ENCODE measurements at places on chromosomes 1 and 21.

DNA sequence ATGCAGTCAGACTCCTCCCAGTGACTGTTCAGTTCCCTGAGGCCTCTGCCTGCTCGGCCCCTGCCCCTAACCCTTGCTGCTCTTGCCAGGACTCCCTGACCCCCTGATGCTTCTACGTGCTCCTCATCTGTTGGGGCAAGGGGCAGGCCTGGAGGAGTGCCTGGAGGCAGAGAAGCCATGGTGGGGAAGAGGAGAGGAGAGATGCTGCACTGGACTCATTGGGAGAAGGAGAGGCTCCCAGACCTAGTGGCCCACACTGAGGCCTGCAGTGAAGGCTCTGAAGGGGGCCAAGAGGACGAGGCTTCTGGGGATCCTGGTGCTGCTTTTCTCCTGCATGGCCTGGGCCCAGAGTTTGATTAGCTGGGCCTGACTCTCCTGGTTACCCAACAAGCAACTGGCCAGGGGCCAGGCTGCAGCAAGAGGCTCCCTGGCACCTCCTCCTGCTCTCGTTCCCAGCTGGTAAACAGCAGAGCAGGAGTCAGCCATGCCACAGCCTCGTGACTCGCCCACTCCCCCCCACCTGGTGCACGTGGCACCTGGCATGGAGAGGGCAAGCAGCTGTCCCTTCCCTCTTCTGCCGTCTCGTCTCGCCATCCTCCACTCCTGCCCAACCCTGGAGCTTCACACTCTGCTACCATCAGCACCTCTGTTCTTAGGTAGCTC is 847 bp upstream of the RORC start:
- DNase-seq = no peak

DNA sequence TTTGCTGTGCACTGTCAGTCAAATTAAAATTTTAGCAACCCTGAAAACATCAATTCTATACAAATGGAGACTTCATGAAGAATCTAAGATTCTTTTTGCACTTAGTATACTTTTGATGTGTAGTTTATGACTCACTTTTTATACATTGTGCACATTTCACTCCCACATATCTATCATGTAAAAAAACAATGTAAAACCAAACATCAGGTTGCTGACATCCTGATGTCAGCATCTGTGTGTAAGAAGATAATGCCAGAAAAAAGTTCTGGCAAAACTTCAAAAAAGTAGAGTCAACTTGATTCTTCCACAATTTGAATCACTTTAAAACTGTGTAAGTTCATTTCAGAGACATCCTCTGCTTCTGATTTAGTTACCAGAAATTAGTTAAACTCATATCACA is 115.7 kb downstream of the CENPF start:
- no peak for DNase-seq

DNA sequence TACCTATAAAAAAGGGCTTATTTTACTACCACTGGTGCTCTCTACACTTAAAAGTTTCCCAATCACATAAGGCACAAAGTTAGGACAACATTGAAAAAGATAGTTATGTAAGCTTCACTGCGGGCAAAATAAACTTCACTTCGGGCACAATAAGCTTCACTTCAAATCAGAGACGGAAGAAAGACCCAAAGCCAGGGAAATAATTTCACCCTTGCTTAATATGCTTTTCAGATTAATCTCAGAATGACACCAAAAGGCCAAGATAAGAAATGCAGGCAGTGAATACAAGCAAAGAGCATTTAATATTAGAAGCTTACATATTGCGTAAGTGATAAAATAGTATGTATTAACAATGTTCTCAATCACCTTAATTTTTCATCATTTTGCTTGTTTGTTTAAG is 444.2 kb downstream of the SETD4 start:
- no peak for DNase-seq

- DNase-seq = no peak
Measured at GRCh38 chr1:23577056-23578004, 18.0 kb upstream of the ID3 start.

GRCh38 chr1:185155600-185156287 is 1.0 kb downstream of the TRMT1L start:
- DNase-seq = no peak
